Activated T-helper 1 cell treated with anti-CD3 and anti-CD28 coated beads, Interleukin-2, amount 50 U/mL, for 16 hours (primary cell): ENCODE measurements at places on chromosomes 3 and 15.

DNA sequence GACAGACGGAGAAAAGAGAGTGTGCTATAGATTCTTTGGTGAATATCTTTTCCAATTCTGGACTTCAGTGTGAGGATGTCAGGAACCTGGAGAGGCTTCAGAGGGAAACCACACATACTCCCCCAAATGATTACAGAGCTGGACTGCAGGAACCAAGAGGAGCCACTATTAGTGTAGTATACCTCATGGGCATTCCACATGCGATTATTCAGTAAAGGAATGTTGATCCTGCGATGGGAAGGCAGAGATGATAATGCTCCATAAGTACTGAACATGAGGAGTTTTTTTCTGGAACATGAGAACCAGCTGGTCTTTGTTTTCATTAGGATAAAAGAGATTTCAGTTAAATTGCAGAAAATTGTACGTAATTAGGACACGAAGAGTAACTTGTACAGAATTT, 18.7 kb downstream of the STARD9 start:
- DNase-seq, result no peak

- no peak for DNase-seq
Observed at GRCh38 chr15:74400915-74401757, 32.6 kb downstream of the SEMA7A start.

DNA sequence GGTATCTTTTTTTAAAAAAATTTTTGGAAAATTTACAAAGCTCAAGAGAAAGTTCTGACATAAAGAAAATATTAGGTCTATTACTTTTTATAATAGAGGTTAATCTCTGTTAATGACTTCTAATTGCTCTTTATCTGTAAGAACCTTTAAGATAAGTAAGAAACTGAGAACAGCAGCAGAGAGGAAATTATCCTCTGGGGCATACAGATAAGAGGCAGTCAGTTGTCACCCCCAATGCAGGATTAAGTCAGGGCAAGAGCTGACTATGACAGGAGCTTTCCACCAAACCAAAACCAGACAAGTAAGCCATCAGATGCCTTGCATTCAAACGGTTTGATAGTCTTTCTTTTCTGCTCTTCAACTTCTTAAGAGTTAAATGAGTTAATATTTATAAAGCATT, 149.0 kb downstream of the GSK3B start:
- DNase-seq, result no peak

DNA sequence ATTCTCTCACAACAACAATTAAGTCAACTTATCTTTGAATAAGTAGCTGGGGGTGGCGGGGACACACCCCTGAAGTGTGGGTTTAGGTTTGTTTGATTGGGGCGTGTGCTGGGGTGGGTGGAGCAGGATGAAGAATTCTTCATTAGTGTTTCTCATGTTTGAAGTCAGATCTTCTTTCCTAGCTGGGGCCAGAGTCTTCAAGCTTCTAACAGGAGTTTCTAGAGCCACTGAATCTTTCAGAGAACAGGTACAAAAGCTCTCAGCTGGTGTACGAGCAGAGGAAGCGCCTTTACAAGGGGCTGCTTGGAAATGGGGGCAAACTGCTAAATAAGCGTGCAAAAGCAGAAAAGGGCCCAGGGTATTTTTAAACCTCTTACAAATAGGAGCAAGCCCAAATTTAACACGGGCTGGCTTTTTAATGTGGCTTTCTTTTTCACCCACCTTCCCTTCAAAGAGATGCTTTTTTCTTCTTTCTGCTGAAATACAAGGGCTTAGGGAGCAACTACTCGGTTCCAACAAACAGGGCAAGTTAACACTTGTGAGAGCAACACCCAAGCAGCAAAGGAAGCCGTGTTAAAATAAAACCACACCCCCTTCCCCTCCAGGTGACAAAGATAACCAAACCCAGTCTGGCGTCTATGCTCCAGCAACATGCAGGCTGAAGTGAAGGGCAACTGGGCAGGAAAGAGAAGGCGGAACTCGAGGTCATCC, 86.9 kb upstream of the RASGRP1 start:
- DNase-seq, result peak; percentile 12

DNA sequence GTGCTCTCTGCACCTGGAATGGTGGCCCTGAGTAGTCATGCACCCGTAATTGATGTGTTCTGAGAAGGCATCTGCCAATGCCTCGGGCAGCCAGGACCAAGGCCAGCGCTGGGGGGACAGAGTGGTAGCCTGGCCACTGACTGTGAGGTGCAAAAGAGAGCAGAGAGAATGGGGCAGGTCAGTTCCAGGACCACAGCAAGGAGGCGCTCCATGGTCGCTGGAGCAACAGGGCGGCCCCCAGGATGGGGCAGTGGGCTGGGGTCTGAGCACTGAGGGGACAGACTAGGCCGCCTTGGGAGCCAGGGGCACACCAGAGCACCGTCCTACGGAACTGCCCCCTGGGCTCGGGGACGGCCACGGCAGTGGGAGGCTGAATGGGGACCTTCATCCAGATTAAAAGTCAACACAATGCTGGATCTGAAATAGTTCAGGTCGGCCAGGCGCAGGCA, 48.3 kb upstream of the IQSEC1 start:
- no peak for DNase-seq

DNA sequence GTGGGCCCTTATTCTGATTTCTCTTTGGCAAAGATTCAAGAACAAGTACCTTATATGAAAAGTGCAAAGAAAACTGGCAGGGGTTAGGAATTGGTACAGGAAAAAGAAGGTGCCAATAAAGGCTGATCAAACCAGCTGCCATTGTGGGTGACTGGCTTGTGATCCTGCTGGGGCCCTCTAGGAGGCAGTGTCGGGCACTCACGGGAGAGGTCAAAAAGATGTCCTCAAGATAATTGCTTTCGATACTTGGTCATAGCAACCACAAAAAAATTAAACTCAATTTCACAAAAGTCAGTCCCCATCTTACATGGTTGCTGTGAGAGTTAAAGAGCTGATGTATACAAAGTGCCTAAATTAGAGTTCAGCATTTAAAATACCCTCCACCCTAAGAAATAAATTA, 31.0 kb upstream of the CAV3 start:
- DNase-seq, result no peak

DNA sequence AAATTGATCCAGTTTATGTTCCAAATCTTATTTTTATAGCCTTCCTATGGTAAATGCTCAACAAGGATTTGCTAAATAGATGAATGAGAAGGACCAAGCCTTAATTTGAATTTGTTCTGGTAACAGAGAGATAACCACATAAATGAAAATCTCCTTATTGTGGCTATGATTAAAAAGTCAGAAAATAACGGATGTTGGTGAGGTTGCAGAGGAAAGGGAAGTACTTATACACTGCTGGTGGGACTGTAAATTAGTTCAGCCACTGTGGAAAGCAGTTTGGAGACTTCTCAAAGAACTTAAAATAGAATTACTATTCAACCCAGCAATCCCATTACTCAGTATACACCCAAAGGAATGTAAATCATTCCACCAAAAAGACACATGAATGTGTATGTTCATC, 26.2 kb downstream of the AAGAB start:
- DNase-seq, result no peak

DNA sequence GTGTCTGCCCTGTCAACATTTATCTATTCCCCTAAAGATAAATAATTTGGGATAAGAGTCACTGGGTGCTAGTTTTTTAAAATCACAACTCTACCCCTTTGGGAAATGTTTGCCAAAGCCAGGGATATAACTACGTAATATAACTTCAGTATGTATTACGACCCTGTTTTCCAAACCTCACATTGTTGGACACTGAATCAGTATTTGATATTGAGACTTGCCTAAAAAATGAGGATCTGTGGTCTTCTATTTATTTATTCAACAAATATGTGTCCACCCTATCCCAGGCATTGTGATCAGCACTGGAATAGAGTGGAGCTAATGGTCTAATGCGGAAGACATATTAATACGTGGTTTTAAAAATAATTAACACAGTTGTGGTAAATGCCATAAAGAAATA, 4.5 kb upstream of the MGA start:
- DNase-seq, result no peak

- DNase-seq, result no peak
Observed at GRCh38 chr15:100968050-100968966, 49.2 kb downstream of the LRRK1 start.

DNA sequence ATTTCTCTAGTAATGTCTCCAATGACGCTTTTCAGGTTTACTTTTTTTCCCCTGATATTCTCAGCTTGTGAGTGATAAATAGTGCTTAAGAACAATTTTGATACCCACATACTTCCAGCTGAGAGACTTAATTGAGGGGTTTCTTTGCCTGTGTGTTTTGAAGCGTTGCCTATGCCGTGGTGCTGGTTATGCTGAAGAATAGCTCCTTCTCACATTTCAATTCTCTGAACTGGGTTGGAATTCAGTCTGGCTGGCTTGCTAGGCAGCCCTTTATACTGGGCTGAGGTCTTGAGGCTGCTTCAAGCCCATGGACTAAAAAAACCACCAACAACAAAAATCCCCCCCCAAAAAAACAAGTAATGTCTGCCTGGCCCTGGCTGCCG, 87.4 kb downstream of the CHST2 start:
- DNase-seq, result no peak

- no peak for DNase-seq
Observed at GRCh38 chr3:31815006-31815405, 166.1 kb downstream of the OSBPL10 start.

GRCh38 chr3:63245726-63246241, 32.3 kb upstream of the SYNPR start:
- no peak for DNase-seq
